Right cardiac atrium (tissue), 5 donors: ENCODE measurements at places on chromosomes 2 and 18.

- DNase-seq, result no peak
These were observed 214.6 kb downstream of the TRIB2 start for GRCh38 chr2:12931186-12931844.

GRCh38 chr2:85221067-85221691, 88.0 kb downstream of the TCF7L1 start:
- no peak for DNase-seq

GRCh38 chr2:100248044-100248330, 74.3 kb downstream of the LONRF2 start:
- no peak for DNase-seq

- DNase-seq, result no peak
These were observed 411.0 kb downstream of the LRATD1 start for GRCh38 chr2:15043336-15044058.

DNA sequence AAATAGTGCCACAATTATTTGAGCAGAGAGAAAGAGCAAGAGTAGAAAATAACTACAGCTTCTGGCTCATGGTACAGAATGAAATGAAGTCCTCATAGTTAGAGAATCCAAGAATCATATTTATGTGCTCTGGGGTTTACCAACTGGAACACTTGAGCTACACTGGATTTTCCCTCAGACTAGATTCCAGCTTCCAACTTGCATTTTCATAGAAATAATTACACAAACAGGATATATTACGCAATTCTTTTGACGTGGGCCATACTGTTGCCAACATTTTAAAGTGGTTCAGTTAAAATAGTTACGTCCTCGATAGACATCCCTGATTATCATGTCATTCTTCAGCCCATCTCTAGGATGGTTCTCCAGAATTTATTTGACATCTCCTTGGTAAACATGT, 129.2 kb downstream of the ETAA1 start:
- DNase-seq, result no peak
